ENCODE measurements at places on chromosomes 11 and 22. TPM values are rescaled to one million over a fixed set of nuclear protein-coding genes. Genes with fewer than 3 reads are reported as not detected.
A peak's percentile ranks its signal among the peaks of the same experiment; 100 is the strongest.

GRCh38 chr11:79353706-79354105, 87.1 kb downstream of the TENM4 start:
- DNase-seq = no peak

DNA sequence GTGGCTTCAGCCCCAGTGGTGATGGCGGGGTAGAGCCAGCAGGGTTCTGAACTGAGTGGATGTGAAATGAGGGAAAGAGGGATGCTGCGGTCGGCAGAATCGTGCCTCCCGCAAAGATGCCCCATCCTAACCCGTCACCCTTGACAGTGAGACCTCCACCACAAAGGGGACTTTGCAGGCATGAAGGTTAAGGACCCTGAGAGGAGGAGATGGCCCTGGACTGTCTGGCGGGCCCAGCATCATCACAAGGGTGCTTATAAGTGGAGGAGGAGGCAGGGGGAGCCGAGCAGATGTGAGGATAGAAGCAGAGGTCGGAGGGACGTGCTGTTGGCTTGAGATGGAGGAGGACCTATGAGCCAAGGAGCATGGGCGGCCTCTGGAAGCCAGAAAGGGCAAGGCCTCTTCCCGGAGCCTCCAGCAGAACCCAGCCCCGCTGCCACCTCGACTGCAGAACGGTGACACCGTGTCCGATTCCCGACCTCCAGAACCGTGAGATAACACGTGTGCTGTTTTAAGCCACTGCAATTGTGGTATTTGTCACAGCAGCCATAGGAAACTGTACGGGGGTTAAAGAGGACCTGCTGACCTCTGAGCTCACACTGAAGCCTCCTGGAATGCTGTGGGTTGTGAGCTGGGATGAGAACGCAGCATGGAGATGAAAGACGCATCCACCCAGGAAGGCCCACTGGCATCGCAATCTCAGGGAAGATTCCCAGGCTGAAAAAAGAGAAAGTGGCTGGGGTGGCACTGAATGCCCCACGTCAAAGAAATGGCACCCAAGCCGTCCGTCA, 10.9 kb downstream of the LINC01488 start:
- DNase-seq = no peak

DNA sequence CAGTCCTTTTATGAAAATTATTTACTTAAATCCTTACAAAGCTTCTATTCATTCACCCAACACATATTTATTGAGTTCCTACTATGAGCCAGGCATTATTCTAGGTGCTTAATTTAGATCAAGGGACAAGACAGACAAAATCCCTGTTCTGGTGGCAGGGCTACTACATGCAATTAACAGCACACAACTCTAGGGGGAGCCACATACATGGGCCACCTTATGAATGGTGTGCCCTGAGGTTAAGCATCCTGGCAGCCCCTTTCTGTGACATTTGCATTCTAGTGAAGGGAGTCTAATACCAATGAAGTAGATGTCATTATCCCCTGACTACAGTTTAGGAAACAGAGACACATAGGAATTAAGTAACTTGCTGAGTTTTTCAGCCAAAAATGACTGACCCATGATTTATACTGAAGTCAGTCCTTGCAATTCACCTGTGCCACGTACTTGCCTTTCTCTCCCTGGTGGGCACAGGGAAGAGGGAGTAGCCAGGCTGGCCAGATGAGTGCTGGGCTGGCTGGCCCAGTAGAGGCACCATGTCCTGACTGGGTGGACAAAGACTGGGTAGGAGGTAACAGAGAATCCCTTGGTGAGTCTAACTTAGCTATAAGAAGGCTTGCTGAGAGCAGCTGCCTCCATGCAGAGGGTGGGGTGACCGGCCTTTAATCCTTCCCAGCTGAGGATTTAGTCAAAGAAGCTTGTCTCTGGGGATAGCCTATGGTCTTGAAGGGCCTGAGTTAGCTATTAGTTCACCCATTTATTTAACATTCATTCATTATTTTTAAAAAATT, 52.0 kb upstream of the ELF5 start:
- DNase-seq = no peak

DNA sequence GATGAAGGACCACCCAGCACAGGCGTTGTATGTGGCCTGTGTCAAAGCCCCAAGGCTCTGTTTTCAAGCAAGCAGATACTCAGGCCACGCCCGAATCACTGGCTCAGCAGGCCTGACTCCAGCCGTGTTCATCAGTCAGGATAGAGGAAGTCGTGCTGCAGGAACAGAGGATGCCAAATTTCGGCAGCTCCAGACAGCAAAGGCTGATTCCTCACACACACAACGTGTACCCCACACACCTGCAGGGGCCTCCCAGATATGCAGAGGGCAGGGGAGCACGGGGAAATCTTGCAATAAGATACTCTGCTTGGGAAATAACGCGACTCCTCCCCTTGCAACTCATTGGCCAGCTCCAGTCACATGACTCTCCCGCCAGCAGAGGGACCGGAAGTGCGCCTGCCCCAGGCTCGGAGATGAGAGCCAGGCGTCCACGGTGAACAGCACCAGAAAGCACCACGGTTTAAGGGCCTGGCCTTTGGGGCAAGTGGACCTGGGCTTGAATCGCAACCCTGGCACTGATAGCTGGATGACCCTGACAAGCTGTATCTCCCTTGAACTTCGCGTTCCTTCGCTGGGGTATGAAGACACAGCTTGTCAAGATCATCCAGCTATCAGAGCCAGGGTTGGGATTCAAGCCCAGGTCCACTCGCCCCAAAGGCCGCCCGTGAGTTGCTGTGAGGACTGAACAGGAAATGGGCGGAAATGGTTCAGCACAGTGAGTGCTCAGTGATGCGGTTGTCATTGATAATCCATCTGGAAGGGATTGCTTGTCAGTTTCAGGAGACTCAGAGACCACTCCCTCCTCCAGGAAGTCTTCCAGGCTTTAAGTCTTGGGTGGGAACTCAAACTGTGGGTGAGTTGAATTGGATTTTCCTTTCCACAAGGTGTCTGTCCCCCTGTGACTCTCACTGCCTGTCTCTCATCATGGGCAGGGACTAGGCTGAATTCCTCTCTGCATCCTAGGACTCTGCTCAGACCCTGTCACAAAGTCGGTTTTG, 88.5 kb downstream of the MYEOV start:
- DNase-seq = peak; percentile 68

- no peak for DNase-seq
Observed at GRCh38 chr11:31818425-31818755, 7.3 kb upstream of the PAX6 start.

DNA sequence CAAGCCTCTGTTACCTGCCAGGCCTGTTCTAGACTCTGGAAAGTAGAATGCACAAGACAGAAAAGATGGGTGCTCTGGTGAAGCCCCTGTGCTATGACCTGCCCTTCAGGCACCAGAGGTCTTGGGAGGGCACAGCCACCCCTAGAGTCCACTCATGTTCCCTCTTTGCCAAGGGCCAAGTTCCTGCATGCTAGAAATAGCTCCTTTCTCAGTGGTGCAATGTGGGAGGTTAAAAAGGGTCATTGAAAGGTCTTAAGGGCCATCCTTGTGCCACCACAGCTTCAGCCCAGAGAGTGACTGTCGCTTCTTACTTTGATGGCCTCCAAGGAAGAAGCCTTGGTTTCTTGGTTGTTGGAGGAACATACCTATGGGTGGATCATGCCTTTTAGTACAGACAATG, 84.6 kb upstream of the PARVA start:
- DNase-seq = no peak

The SLC25A18 gene
- total RNA-seq = 9.1 TPM

The OR51A7 gene
- total RNA-seq = not detected

The ELF5 gene
- total RNA-seq = not detected

The GVQW3 gene
- 2.6 TPM for total RNA-seq

Data from sigmoid colon (tissue), 7 donors.